Hypothalamus (tissue), 51 donors: ENCODE measurements at places on chromosomes 1 and 21.

GRCh38 chr1:105359457-105359856 is 1609.8 kb downstream of the AMY1C start:
- DNase-seq, result no peak

GRCh38 chr21:46155514-46156377 is at the start of gene FTCD:
Gene FTCD (minus strand): TSS chr21:46155579. CDS start chr21:46155523, 56 bp downstream.
- DNase-seq, result no peak

DNA sequence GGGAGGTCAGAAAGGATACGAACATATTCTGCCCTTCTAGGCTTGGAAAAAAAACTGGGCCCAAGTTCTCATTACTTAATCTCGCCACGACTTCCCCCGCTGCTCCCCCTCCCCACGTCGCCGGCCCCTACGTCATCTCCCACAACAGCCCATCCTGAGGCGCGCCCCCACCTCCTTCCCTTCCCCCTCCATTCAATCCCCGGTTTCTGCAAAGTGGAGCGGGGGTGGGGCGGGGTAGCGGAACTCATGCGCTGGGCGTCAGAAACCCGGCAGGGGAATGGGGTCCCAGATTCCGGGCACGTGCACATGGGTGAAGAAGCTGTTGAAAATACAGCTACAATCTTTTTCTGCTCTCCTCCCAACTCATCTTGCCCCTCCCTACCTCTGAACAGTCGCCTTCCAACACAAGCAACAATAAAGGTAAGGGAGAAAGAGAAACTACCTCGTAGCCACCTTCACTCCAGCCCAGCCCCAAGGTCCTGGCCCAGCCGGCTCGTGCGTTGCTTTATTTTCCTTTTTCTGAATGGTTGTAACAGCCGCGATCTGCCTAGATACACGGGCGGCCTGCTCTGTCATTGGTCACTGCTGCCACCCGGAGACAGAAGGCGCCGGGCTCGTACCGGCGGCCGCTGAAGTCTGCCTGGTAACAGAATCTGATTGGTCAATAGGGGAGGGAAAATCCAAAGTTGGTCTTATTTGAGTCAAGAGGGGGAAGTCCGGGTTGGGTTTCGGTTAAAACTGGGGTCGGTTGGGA is at the start of gene RFX5:
TSS of gene RFX5 (minus strand) at position 484 of the 754 bp plus-strand sequence. CDS start 932 bp downstream, outside the sequence.
- DNase-seq, result peak; percentile 71

GRCh38 chr1:63914241-63914640 is 140.4 kb downstream of the ROR1 start:
- DNase-seq, result no peak

DNA sequence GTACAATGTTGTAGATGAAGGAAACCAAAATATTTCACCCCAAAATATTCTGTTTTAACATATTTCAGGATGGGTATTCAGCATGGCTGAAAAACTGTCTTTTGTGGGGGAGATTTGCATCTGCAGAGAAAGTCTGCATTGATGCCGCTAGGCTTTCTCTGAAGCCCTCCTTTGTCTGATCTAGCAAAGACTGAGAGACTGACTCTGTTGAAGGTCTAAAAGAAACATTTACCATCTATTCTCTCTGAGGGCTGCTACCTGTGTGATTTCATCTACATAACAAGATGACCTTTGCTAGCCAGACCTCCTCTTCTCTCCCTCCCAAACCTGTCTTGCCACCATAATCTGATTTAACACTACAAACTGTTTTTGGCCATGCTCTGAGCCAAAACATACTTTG is 12.4 kb upstream of the MT1HL1 start:
- no peak for DNase-seq

GRCh38 chr1:187733232-187733631 is 904.5 kb downstream of the PLA2G4A start:
- no peak for DNase-seq

DNA sequence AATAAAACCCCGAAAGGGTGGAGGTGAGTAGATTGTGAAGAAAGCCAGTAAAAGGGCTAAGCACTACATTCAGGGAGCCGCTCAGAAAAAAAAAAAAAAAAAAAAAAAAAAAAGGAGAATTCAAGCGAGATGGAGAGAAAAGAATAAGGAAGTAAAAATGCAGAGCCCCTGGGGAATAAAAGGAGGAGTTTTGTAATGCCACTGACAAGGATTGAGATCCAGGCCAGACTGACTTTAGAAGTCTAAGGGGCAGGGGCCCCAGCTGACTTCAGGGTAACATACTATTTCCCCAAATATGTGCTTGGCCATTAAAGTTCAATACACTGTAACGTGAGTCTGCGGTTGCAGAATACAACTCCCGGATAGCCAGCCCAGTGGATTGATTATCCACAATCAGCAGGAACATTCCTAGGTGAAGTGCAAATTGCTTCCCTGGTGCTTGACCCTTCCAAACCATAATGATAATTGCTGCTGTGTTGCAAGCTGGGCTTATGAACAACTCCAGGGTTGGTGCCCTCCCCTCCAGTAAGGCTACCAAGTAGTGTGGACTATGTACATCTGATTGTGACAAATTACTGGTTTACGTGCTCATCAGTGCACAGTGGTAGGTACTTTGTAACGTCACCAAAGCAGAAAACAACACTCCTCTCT is 30.7 kb upstream of the RRP15 start:
- DNase-seq, result no peak

DNA sequence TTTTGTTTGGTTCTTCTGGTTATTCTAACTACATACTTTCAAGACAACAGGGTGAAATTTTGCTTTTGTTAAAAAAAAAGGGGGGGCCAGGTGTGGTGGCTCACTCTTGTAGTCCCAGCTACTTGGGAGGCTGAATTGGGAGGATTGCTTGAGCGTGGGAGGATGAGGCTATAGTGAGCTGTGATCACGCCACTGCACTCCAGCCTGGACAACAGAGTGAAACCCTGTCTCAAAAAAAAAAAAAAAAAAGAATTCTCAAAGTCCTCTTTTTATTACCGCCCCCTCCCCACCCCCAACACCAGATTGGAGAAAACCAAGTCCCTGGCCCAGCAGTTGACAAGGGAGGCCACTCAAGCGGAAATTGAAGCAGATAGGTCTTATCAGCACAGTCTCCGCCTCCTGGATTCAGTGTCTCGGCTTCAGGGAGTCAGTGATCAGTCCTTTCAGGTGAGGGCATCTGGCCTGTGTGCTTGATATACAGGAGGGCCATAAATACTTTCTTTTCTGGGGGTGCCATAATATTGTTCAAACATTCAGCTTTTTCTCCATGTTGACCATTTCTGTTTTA is 50.2 kb downstream of the LAMC2 start:
- DNase-seq, result no peak

GRCh38 chr21:35697321-35697808 is 363.0 kb downstream of the SETD4 start:
- DNase-seq, result peak; percentile 56

DNA sequence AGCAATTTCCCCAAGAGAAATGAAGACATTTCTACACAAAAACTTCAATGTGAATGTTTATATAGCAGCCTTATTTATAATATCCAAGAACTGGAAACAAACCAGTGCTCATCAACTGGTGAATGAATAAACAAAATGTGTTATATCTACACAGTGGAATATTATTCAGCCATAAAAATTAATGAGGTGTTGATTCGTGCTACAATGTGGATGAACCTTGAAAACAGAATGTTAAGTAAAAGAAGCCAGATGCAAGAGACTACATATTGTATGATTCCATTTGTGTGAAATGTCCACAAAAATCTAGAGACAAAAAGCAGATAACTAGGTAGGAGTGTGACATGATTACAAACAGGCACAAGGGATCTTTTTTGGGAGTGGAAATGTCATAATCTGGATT is 110.0 kb downstream of the CD247 start:
- DNase-seq, result no peak

DNA sequence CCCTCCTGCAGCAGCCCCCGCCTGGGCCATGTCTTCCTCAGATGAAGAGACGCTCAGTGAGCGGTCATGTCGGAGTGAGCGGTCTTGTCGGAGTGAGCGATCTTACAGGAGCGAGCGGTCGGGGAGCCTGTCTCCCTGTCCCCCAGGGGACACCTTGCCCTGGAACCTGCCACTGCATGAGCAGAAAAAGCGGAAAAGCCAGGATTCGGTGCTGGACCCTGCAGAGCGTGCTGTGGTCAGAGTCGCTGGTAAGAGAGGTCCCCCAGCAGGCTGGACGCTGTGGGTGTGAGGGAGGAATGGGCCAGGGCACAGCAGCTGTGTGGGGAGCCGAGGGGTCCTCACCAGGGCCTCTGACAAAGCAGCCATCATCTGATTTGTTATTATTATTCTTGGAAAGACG is 58.0 kb downstream of the NDUFS5 start:
- no peak for DNase-seq

DNA sequence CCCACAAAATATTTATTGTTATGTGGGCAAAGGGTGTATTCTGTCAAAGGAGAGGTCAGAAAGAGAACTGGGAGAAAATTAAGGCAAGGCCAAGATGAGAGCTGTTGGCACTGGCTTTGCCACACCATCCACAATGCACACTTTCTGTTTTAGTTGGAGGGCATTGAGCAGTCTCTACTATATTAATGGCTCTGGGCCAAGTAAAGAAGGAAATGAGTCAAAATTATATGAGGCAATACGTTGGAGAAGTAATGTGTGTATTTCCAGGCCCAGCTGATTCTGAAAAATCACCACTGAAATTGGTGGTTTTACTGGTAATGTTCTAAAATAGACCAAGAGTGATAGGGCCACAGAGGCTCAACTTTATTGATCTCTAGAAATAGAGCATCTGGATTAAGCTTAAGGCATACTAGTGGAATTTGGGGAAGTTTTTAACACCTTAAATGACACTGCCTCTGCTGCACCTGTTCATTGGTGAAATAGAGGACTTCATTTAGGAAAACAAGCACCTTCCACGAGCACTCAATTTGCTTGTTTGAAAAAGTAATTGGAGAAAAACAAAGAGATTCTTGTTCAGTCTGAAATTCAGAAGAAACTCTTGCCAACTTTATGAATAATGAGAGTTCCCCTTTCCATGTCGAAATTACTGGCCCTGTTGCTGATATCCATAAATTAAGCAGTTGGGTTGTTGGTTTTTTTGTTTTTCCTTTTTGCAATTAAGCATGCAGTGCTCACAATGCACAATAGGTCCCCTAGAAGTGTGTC is 424.9 kb downstream of the ADGRL2 start:
- DNase-seq, result no peak

DNA sequence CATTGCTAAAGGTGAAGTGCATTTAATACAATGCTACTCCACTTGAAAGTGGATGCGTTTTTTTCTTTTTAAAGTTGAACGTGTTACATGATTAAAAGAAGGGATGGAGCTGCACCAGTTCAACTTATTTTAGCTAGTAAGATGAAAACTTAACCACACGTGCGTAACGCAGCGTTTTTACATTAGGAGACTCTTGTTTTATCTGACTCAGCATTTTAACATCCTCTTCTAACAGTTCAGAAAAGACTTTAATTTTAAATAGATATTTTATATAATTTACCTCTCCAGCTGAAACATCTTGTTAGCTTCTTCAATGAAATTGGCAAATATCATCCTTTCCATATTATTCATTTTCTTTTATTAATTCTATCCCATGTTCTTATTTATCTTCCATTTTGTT is 33.4 kb downstream of the EXO1 start:
- DNase-seq, result no peak

- no peak for DNase-seq
Measured at GRCh38 chr21:40658311-40658710, 188.6 kb downstream of the DSCAM start.

- no peak for DNase-seq
Measured at GRCh38 chr1:173058556-173058955, 7.8 kb upstream of the TNFSF18 start.

DNA sequence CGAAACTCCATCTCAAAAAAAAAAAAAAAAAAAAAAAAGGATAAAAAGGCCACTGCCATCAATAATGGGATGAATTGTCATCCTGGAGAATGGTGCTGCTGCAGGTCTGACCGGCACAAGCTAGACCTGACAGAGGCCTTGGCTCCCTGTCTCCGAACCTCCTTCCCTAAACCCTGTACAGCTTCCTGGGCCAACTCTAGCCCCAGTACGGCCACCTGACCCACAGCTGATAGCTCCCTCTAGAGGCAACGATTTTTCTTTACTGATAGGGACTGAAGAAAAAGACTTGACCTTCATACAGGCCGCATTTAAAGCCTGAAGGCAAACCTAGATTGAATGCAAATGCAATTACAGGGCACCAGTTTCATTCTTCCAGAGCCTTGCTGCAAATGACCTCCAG is 30.7 kb downstream of the NOL9 start:
- no peak for DNase-seq

DNA sequence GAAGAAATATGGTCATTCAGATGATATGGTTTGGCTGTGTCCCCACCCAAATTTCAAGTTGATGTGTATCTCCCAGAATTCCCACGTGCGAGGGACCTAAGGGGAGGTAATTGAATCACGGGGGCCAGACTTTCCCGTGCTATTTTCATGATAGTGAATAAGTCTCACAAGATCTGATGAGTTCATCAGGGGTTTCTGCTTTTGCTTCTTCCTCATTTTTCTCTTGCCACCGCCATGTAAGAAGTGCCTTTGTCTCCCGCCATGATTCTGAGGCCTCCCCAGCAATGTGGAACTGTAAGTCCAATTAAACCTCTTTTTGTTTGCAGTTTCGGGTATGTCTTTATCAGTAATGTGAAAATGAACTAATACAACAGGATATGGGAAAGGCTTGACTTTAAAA is 1.4 kb upstream of the DPM3 start:
- DNase-seq, result no peak

DNA sequence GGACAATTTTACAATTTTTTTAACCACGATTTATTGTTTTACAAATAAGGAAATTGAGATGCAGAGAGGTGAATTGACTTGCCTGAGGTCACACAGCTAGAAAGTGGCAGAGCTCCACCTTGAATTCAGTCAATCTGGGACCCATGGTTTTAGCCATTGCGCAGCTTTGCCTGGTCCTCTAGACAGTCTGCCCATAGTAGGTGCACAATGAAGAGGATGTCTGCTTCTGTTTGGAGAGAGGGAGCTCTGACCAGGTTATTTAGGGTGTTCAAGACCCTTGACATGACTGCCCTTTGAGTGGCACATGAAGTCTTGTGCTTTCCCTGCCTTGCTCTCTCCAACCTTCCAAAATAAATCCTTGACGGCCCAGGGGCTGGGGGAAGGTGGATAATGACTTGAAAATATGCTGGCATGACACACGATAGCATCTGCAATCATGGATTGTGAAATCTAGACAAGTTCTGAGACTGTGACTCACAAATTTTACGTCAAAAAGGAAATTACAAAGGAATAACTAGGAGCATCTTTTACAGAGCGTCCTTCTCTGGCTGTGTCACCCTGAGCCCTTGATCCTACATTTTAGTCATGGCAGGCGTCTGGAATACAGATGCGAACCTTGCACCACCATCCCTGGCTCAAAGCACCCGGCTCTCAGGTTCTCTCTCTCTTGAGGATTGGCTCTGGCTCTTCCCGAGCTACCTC is 26.2 kb upstream of the ID3 start:
- DNase-seq, result no peak

- DNase-seq, result no peak
Measured at GRCh38 chr1:87042111-87042811, 127.8 kb downstream of the HS2ST1 start.
